ENCODE measurements at places on chromosomes 1 and 21. TPM values are rescaled to one million over a fixed set of nuclear protein-coding genes. Genes with fewer than 3 reads are reported as not detected.

The IVL gene
- total RNA-seq, result not detected

The HTR6 gene
- total RNA-seq, result not detected

The SLC16A4 gene
- 0.73 TPM for total RNA-seq

DNA sequence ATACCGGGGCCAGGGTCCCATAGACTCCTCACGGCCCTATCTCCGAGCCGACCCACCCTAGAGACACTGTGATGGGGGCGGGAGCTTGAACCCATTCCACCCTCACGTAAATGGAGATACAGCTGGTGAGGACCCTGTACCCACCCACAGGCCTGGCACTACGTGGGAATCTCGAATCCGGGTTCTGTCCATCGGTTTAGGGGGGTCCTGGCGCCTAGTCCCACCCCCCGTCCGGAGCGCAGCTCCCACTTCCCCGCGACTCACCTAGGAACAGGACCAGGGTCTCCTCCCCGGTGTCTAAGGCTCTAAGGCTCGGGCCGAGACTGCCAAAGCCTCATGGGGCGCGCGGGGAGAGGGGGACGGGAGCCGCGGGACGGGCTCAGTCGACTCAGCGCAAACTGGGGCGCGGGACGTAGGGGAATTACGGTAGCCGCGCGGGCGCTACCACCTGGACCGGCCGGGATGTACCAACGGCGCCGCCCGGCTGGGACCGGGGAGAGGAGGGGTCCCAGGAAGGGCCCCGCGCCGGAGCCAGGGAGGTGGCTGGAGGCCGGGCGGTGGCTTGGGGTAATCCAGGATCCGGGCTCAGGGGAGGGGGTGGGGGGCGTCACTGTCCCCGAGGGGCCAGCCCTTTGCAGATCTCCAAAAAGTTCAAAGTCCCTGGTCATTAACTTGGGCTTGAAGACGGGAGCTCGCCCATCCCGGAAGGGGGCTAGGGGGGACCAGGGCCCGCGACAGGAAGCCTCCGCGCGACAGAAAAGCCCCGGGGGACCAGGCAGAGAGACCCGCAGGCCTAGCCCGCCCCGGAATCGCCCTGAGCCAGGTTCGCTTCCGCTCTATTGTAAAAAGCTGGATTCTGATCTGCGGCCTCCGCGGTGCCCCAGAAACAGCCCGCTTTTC lies 1.0 kb downstream of the PLEKHG5 start:
- no peaks in the 10 kb centered on the region for H3K36me3 ChIP-seq
- H3K27ac ChIP-seq, result peak overlapping the region; percentile 61
- peaks cover 10% of the 10 kb centered on the region for H3K4me1 ChIP-seq
- peaks cover 11% of the 10 kb centered on the region for H3K27me3 ChIP-seq
- peak overlapping the region; percentile 79 for H3K4me3 ChIP-seq

The HHIPL2 gene
- total RNA-seq, result 0.16 TPM

The TMPRSS3 gene
- total RNA-seq, result 81.0 TPM

GRCh38 chr1:85580872-85581801 lies 576 bp downstream of the CCN1 start:
- H3K4me1 ChIP-seq, result peaks cover 27% of the 10 kb centered on the region
- no peaks in the 10 kb centered on the region for H3K36me3 ChIP-seq
- no peak overlapping the region for H3K27ac ChIP-seq
- H3K27me3 ChIP-seq, result peaks cover 74% of the 10 kb centered on the region

GRCh38 chr1:223815865-223816264 lies 29.9 kb downstream of the TP53BP2 start:
- no peak overlapping the region for H3K4me3 ChIP-seq
- no peak overlapping the region for H3K27ac ChIP-seq
- H3K27me3 ChIP-seq, result no peaks in the 10 kb centered on the region
- DNase-seq, result no peak
- peaks cover 41% of the 10 kb centered on the region for H3K36me3 ChIP-seq

DNA sequence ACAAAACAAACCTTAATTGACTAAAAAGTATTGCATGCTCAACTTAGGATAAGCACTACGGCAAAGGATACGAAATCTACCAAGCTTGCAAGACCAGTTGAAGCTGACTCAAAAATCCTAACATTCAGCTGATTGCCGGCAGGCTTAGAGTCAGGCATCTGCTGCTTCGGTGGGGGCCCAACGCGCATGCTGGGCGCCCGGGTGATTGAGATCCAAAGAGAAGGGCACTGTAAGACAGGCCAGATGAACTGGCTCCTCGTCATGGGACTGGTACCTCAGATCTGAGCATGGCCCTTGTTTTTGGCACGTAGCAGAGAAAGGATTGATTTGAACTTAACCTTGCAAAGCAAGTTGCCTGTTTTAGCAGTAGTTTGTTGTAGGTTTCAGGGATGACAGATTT lies 86.6 kb downstream of the PRDM2 start:
- H3K27ac ChIP-seq, result no peak overlapping the region
- H3K36me3 ChIP-seq, result peaks cover 70% of the 10 kb centered on the region
- H3K27me3 ChIP-seq, result no peaks in the 10 kb centered on the region
- no peak for DNase-seq

- H3K4me1 ChIP-seq, result no peaks in the 10 kb centered on the region
- no peak overlapping the region for H3K27ac ChIP-seq
- H3K27me3 ChIP-seq, result peaks cover 2% of the 10 kb centered on the region
- no peak overlapping the region for H3K4me3 ChIP-seq
- no peak for DNase-seq
Observed at GRCh38 chr1:183792300-183792699, 12.6 kb upstream of the RGL1 start.

The MTF1 gene
- total RNA-seq, result 24.8 TPM

The ATAD3C gene
- 0.62 TPM for total RNA-seq

The FAM167B gene
- total RNA-seq, result 0.80 TPM

DNA sequence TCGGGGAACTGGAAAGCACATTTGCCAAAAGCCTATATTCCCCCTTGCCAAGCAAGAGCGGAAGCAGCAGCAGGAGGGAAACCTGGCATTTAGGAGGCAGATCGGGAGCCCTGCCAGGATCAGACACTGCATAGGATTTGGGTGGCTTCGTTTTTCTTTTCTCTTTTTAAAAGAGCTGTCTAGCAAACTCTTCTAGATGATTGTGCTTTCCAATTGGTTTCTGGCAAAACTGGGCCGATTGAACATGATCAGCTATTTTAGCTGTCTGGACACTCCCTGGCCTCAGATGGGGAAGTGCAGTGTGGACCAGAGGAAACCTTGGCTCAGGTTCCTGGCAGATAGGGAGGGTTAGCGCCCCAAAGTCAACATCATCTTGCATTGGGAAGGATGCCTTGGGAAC lies 414.0 kb upstream of the KAZN start:
- H3K4me1 ChIP-seq, result no peaks in the 10 kb centered on the region
- H3K27ac ChIP-seq, result no peak overlapping the region
- peaks cover 10% of the 10 kb centered on the region for H3K27me3 ChIP-seq
- no peak overlapping the region for H3K4me3 ChIP-seq

The LEFTY2 gene
- not detected for total RNA-seq

The TATDN3 gene
- 18.7 TPM for total RNA-seq

GRCh38 chr1:1206376-1206965 lies at the start of gene TNFRSF18:
Gene TNFRSF18 (minus strand): TSS chr1:1206592. CDS start chr1:1206571, 21 bp downstream.
- H3K4me3 ChIP-seq, result peak within 1 kb of the TSS; percentile 82
- H3K27ac ChIP-seq, result peak within 1 kb of the TSS; percentile 68
- peaks cover 19% of the 10 kb centered on the region for H3K4me1 ChIP-seq
- DNase-seq, result no peak
- H3K36me3 ChIP-seq, result peaks cover 32% of the 10 kb centered on the region

The ZNF683 gene
- not detected for total RNA-seq

- no peak overlapping the region for H3K27ac ChIP-seq
- DNase-seq, result no peak
- no peak overlapping the region for H3K4me3 ChIP-seq
- no peaks in the 10 kb centered on the region for H3K36me3 ChIP-seq
- H3K4me1 ChIP-seq, result no peaks in the 10 kb centered on the region
Observed at GRCh38 chr21:46000731-46001641, 19.4 kb downstream of the COL6A1 start.

DNA sequence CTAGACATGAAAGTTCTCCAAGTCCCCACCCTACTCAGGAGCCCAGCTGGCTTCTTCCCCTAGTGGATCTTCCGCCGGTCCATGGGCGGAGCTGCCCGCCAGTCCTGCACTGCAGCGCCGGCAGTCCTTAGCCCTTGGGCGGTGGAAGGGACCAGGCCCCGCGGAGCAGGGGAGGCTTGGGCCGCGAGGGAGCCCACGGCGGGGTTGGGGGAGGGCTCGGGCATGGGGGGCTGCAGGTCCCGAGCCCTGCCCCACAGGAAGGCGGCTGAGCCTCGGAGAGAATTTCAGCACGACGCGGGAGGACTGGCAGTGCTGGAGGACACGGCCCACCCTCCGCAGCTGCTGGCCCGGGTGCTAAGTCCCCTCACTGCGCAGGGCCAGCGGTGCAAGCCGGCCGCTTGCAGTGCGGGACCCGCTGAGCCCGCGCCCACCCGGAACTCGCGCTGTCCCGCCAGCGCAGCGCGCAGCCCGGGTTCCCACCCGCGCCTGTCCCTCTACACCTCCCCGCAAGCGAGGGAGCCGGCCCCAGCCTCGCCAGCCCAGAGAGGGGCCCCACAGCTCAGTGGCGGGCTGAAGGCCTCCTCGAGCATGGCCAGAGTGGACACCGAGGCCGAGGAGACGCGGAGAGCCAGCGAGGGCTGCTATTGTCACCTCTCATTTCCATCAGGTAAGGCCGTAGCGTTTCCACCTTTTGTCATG lies 1398.6 kb downstream of the MRPL39 start:
- no peak overlapping the region for H3K27ac ChIP-seq
- no peaks in the 10 kb centered on the region for H3K4me1 ChIP-seq
- DNase-seq, result no peak
- H3K27me3 ChIP-seq, result no peaks in the 10 kb centered on the region
- H3K36me3 ChIP-seq, result no peaks in the 10 kb centered on the region

DNA sequence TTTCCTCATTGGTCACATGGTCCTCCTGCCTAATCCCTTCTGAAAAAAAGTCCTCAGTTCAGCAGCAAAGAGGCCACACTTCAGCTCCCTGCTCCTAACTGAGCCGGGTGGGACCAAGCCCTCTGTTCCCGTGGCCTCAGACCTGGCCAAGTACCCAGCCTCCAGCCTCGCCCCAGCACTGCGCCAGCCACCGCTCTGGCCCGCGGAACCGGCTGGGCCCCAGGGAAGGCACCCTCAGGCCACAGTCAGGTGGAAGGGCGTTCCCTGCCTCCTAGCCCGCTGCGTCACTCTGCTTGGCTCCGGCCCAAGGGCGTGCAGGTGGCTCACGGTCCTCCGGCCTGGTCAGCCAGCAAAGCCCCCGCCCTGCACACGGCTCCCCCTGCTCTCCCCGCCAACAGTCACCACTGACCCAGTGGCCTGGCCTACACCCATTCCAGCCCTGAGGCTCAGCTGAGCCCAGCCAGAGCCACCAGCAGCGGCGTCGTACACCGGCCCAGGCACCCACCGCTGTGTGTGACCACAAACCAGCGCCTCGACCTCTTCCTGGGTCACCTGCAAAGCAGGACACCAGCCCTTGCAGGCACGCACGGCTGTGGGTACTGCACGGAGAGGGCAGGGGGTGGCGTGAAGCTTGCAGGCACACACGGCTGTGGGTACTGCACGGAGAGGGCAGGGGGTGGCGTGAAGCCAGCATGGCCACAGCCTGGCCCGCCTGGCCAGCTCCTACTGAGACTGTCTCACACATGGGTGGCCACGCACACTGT lies 19.4 kb downstream of the NADK start:
- H3K27ac ChIP-seq, result no peak overlapping the region
- no peaks in the 10 kb centered on the region for H3K4me1 ChIP-seq
- H3K36me3 ChIP-seq, result peaks cover 44% of the 10 kb centered on the region
- no peaks in the 10 kb centered on the region for H3K27me3 ChIP-seq

The CCDC190 gene
- total RNA-seq, result not detected

The CD1D gene
- not detected for total RNA-seq

The C8A gene
- not detected for total RNA-seq

GRCh38 chr1:246695666-246696065 lies 28.5 kb upstream of the SCCPDH start:
- no peak for DNase-seq
- no peak overlapping the region for H3K4me3 ChIP-seq
- no peaks in the 10 kb centered on the region for H3K36me3 ChIP-seq
- no peaks in the 10 kb centered on the region for H3K27me3 ChIP-seq
- H3K27ac ChIP-seq, result no peak overlapping the region

DNA sequence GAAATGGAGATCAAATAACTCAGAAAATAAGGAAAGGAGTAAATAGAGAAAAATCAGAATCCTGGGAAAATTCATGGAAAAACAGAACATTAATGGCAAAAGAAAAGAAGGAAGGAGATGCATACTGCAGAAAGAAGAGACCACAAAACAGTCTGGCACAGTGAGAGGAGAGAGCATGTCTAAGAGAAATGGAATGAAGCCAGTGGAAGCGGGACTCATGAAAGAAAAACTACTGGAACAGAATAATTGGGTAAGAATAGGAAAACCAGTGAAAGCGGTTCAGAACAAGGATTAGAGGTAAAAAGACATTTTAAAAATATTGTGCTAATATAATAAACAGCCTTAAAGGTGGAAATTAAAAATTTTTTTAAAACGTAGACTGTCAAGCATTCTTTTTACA lies 93.6 kb upstream of the GREM2 start:
- H3K4me1 ChIP-seq, result no peaks in the 10 kb centered on the region
- H3K4me3 ChIP-seq, result no peak overlapping the region
- DNase-seq, result no peak
- no peaks in the 10 kb centered on the region for H3K27me3 ChIP-seq

The PRDM16 gene
- total RNA-seq, result not detected

GRCh38 chr1:215672482-215672881 lies 105.4 kb downstream of the KCTD3 start:
- H3K4me3 ChIP-seq, result no peak overlapping the region
- no peaks in the 10 kb centered on the region for H3K27me3 ChIP-seq

DNA sequence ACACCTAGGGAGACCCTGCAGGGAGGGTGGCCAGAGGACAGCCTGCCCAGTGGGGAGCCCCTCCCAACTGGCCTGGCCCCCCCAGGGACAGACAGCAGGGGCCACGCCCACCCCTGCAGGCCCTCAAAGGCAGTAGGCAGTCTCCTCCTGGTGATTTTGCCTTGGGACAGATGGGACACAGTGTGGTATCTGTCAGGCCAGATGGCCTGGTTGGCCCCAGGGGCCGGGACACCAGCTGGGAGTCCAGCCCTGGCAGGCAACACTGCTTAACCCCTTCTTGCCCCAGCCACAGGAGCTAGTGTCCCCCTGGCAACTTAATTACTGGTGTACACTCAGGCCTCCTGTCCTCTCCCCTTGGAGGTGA lies 17.8 kb downstream of the IFFO2 start:
- H3K27ac ChIP-seq, result no peak overlapping the region
- peaks cover 43% of the 10 kb centered on the region for H3K4me1 ChIP-seq
- DNase-seq, result no peak

GRCh38 chr1:159867664-159868026 lies 5.2 kb upstream of the VSIG8 start:
- no peak overlapping the region for H3K4me3 ChIP-seq
- peaks cover 12% of the 10 kb centered on the region for H3K4me1 ChIP-seq
- peaks cover 1% of the 10 kb centered on the region for H3K27me3 ChIP-seq
- no peak overlapping the region for H3K27ac ChIP-seq
- H3K36me3 ChIP-seq, result no peaks in the 10 kb centered on the region

GRCh38 chr1:192557841-192558595 lies 17.6 kb upstream of the RGS1 start:
- H3K4me1 ChIP-seq, result peaks cover 48% of the 10 kb centered on the region
- H3K4me3 ChIP-seq, result no peak overlapping the region
- no peak for DNase-seq

DNA sequence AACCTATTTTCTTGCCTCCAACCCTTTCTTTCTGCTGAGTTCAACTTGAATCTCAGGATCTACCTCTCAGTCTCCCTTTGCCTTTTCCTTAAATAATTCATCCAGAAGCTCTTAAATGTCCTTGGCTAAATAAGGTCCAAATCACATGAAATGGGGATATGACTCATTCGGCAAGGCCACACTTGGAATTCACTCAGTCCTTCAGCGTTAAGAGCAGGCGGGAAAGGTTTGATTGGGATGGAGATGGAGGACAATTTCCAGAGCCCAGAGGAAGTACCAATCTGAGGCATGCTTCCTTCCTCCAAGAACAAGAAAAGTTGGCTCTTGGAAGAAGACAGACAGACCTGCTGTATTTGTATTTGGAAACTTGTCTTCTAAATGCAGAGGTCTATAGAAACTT lies 128.5 kb downstream of the PROX1 start:
- no peak overlapping the region for H3K27ac ChIP-seq
- H3K27me3 ChIP-seq, result no peaks in the 10 kb centered on the region
- no peak overlapping the region for H3K4me3 ChIP-seq
- DNase-seq, result no peak

The HCRTR1 gene
- total RNA-seq, result not detected
